ENCODE measurements at places on chromosomes 2 and 18.

GRCh38 chr2:120346026-120346666 lies at the start of gene INHBB:
Gene INHBB (plus strand): TSS chr2:120346136. CDS start chr2:120346189, 53 bp downstream.
- DNase-seq = no peak

DNA sequence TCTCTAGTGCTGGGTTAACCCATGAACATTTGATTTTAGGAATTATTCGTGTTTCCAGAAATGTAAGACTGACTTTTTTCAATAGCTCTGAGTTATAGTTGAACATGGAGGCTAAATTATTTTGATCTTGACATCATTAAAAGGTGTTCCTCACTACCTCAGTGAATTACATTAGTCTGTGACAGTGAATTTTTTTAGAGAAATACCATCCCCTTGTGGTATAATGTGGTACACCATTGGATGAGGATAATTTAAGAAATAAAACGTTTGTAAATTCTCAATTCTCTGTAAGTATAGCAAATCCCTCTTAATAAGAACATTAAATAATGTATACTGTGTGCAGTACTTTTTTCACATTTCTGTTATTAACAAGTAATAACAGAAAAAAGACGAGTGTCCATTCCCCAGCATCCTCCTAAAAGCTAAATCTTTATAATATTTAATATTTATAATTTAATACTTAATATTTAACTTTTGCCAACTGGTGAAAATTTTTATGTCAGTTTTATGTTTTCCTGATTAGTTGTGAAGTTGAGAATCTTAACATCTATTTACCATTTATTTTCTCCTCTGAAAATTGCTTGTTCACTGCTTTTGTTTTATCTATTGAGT lies 70.3 kb upstream of the CWC22 start:
- no peak for DNase-seq

GRCh38 chr18:2112435-2113045 lies 458.8 kb downstream of the METTL4 start:
- DNase-seq = no peak

GRCh38 chr2:191951832-191952231 lies 104.9 kb upstream of the CAVIN2 start:
- no peak for DNase-seq

GRCh38 chr18:63236406-63236805 lies 83.2 kb downstream of the BCL2 start:
- no peak for DNase-seq

- DNase-seq = no peak
These were observed 456.6 kb upstream of the CELF4 start for GRCh38 chr18:38022234-38022633.

- no peak for DNase-seq
These were observed 66.6 kb upstream of the ZEB2 start for GRCh38 chr2:144586476-144586875.

DNA sequence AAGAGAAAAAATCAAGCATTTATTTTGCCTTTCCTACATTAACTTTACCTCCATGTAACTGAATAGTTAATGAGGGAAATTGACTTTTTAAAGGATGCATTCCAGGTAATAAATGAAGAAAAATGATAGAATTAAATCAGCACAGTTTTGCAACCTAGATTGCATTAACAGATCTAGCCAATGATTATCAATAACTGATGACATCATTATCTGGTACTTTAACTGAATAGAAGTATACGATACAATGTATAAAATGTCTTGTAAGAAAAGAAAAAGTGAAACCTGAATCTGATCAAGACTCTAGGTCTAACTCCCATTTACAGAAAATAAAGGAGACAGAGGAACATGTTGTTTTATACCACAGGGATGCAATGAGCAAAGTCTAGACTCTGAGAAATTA lies 126.0 kb upstream of the XPO1 start:
- DNase-seq = no peak

- DNase-seq = no peak
These were observed 99.0 kb downstream of the ARHGEF33 start for GRCh38 chr2:38988716-38989115.

DNA sequence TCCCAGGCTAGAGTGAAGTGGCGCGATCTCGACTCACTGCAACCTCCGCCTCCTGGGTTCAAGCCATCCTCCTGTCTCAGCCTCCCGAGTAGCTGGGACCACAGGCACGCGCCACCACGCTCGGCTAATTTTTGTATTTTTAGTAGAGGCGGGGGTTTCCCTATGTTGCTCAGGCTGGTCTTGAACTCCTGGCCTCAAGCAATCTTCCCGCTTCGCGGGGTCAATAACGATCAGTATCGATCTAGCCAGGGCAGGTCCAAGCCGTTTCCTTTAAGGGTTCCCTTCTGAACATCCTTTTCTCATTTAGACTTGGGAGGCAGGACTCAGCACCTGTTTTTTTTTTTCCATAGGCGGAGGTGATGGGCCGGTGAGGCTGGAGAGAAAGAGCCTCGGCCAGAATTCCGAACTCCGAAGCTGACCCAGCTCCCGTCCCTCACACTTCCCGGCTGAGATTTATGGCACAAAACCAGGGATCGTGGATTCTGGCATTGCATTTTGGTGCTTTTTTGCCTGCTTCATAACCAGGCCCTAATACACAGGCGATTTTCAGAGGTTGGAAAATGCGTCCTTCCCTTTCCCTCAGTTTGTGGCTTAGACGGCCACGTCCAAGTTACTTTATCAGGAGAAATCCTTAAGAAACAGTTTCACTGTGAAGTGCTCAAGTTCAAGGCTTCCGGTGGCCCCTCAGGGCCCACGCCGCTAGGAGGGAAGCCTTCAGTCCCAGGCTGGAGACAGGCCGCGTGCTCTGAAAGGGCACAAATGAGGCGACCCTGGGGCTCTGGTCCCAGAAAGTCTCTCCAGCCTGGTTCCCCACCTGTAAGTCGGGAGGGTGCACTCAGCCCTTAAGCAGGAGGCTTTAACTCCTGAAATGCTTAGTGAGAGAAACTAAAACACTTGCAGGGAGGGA lies 998 bp upstream of the SLC66A3 start:
- DNase-seq = no peak

- no peak for DNase-seq
These were observed 69.3 kb downstream of the KCNG2 start for GRCh38 chr18:79866889-79867574.

DNA sequence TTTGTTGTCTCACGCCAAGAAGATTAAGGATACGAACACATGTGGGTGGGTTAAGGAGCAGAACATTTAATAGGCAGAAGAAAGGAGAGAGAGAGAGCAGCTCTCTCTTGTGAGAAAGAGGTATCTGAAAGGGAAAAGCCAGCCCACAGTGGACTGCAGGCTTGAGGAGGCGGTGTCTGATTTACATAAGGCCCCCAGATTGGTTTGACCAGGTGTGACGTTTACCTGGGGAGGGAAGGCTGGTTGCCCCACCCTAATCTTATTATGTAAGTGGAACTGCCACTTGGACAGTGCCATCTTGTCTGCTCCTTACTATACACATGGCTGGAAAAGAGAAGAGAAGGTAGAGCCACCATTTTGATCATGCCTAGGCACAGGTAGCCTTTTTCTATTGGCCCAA lies 189.2 kb downstream of the NCK2 start:
- DNase-seq = no peak

DNA sequence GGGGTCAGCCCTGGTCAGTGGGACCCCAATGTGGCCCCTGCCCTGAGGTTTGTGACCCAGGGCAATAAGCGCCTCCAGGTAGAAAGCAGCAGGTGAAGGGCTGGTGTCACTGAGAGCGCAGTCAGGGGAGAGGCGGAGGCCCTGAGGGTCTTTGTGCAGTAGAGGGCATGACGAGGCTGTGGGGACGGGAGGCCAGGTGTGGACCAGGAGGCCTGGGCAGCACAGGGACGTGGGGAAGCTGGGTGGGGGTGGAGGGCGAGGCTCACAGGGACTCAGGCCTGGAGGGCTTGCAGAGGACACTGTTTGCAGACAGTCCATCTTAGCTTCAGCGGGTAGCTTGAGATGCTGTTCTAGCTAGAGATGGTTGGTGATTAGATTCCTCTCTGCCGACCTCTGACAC lies 32.0 kb downstream of the TRAF3IP1 start:
- DNase-seq = no peak

GRCh38 chr2:86293612-86294011 lies 43.8 kb downstream of the REEP1 start:
- no peak for DNase-seq

GRCh38 chr2:241865957-241866789 lies 3.4 kb upstream of the RTP5 start:
- no peak for DNase-seq

GRCh38 chr2:186575302-186575701 lies 14.6 kb upstream of the ITGAV start:
- no peak for DNase-seq

DNA sequence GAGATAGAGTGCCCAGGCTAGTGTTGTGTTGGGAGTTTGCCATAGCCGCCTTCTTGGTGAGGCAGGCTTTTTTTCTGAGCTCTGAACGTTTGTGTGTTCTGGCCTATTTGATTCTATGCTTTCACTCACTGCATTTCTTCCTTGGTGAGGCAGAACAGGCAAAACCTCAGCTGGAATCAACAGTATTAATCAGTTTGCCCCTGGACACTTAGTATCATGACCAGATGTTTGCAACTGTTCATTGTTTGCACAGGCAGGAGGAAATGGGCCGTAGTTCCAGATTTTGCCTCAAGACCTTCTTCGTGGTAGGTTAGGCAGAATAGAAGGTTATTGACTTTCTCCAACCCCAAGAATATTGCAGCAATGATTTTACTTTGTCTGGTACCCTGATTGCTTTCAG lies 218.1 kb upstream of the RASGRP3 start:
- no peak for DNase-seq

DNA sequence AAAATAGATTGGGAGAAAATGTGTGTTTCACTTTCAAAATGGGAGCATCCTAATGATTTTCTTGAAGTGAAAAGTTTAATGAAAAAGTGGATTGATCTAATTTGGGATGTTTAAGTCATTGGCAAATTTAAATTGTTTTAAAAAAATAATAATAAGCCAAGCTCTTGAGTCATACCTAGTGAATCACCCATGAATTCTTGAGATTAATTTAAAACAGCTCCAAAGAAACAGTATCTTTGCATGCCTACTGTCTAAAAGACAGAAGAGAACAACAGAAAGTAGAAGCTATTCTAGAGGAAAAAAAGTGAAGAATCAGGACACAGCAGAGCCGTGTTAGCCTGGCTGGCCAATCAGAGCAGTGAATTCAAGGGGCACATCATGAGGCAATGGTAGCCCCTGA lies 7.7 kb downstream of the ACVR1C start:
- no peak for DNase-seq

GRCh38 chr2:124514236-124514635 lies 489.1 kb downstream of the CNTNAP5 start:
- DNase-seq = no peak

- DNase-seq = no peak
These were observed 5.2 kb downstream of the KLHL29 start for GRCh38 chr2:23390152-23390551.

DNA sequence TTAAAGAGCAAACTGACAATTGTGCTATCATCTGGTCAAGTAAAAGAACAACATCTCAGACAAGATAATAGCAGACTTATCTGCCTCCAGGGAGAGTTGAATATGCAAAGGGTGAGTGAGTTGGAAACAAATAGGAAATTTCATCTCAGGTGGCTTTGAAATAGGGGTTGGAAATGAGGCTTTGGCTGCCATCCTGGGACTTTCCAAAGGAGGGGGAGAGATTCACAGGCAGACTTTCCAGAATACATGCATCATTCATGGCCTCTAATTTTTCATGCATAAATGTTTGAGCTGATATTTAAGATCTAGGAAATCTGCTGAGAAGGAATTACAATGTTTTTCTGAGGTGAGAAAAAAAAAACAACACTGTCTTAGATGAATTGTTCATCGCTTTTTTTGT lies 300.5 kb downstream of the ALK start:
- no peak for DNase-seq

DNA sequence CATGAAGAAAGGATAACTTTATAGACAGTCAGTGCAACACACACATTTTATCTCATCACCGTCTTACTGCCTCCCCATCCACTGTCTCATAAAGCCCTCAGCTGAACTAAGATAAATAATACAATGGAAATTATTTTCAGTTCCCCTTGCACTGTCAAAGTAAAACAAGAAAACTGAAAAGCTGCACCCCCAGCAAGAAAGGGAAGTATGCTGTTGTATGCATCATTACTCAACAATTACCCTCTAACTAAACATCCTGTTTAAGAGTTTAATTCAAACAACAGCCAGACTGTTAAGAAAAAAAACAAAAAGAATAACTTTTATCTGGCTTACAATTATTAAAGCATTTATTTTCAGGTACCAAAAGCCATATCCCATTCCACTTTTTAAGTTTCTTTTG lies 25.0 kb downstream of the MPPE1 start:
- DNase-seq = no peak

DNA sequence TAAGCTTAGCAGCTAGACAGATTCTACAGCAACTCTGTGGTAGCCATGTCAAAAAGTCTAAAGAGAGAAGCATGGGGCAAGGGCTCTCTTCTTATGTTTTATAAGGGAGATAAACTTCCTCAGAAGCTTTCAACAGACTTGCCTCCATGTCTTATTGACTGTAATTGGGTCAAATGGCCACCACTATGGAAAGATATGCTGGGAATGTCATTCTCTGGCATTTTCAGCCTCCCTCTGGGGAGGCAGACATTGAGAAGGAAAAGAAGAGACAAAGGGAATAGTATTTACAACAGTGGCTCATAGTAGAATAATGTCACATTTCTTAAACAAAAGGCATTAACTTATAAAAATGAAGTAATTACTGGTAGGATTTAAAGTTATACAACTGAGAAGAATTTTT lies 1964.5 kb upstream of the PIK3C3 start:
- no peak for DNase-seq

DNA sequence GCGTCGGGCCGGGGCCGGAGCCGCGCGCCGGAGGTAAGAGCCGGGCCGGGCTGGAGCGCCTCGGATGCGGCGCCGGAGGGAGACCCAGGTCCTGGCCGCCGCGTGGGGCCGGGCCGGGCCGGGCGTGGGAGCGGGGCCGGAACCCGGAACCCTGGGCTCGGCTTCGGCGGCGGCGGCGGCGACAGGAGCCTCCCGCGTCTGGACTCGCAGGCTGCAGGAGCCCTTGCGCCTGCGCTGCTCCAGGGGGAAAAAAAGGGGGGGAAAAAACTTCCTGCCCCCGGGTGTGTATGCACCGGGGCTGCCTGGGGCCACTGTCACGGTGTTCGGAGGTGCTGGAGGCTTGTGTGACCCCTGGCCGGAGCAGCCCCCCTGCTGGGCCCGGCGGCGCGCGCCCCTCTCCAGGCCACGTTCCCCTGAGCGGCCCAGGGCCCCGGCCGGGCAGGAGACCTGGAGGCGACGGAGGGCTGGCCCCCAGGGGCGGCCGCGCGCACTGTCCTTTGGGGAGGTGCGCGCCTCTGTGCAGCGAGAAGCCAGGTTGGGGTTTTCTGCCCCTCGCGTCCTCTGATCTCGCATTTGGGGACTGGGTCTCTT lies 864 bp downstream of the KLHL29 start:
- DNase-seq = no peak

GRCh38 chr2:25982273-25982967 lies at the start of gene KIF3C:
Gene KIF3C (minus strand): TSS chr2:25982497. CDS start chr2:25981917, 580 bp downstream.
- peak; percentile 80 for DNase-seq

GRCh38 chr18:73331212-73331772 lies 463.5 kb upstream of the NETO1 start:
- DNase-seq = no peak

DNA sequence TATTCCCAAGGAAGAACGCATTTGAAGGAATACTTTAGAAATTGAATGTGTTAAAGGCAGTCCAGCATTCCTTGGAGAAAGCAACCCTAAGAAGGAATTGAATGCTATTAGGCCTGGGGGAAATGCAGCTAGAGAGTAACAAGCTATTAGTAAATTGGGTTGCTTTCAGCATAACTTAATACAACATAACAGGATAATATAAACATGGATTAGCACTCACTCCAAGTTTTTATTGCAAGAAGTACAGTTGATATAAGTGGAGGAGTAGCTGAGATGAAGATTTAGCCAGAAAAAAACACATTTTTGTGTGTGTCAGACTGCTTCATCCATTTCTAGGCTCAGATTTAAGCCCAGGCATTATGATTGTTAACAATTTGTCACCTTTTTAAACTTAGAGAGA lies 314.6 kb downstream of the MEIS1 start:
- no peak for DNase-seq

Measured in stimulated activated CD8-positive, alpha-beta memory T cell treated with anti-CD3 and anti-CD28 coated beads, Interleukin-4, amount 100 ng/mL, for 48 hours (primary cell).